ENCODE measurements at places on chromosomes 13 and 19.

DNA sequence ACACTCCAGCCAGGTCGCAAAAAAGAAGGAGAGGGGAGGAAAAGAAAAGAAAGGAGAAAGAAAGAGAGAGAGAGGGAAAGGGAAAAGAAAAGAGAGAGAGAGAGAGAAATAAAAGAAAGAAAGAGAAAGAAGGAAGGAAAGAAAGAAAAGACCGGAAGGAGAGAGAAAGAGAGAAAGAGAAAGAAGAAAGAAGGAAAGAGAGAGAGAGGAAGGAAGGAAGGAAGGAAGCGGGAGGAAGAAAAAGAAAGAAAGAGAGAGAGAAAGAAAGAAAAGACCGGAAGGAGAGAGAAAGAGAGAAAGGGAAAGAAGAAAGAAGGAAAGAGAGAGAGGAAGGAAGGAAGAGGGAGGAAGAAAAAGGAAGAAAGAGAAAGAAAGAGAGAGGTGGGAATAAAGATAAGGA, 320.8 kb downstream of the SHISA2 start:
- DNase-seq, result no peak

DNA sequence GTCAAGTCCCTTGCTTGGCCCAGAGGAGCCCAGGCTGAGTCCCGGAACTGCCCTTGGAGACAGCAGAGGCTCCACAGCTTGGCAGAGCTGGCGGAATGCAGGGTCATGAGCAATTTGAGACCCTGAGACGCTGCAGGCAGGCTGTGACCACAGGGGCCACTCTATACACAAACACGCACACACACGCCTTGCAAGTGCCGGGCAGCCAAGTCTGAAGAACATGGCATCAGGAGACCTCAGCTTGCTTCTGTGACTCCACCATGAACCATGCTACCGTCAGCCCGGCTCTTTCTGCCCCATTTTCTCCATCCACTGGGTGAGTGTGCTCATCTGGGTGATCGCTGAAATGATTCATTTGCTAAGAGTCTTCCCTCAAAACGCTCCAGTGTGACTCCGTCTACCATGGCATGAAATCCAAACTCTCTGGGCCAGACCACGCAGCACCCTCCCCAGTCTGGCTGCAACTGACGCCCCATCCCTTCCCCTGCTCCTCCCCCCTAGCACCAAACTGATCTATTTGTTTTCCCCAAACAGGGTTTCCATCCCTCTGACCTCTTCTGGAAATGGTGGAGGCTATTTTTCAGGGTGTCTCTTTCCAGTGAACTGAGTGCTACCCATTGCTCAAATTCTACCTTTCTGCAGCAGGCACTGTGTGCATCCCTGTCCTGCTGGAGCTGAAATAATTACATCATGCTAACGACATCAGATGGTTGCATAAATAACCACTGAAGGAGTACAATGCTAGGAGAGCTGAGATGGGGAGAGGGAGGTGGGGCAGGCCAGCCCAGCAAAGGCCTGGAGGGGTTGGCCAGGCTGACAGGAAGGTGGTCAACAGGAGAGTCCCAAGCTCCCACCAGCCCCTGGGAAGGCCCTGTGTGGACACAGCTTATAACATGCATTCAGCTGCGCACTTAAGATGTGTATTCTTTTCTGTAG, 3.1 kb downstream of the CARS2 start:
- no peak for DNase-seq

- DNase-seq, result no peak
Measured at GRCh38 chr13:109151696-109152095, 522.3 kb downstream of the MYO16 start.

GRCh38 chr13:83201506-83201905, 680.8 kb downstream of the SLITRK1 start:
- no peak for DNase-seq

GRCh38 chr19:45670670-45671453, 2.8 kb downstream of the GIPR start:
- peak; percentile 76 for DNase-seq

DNA sequence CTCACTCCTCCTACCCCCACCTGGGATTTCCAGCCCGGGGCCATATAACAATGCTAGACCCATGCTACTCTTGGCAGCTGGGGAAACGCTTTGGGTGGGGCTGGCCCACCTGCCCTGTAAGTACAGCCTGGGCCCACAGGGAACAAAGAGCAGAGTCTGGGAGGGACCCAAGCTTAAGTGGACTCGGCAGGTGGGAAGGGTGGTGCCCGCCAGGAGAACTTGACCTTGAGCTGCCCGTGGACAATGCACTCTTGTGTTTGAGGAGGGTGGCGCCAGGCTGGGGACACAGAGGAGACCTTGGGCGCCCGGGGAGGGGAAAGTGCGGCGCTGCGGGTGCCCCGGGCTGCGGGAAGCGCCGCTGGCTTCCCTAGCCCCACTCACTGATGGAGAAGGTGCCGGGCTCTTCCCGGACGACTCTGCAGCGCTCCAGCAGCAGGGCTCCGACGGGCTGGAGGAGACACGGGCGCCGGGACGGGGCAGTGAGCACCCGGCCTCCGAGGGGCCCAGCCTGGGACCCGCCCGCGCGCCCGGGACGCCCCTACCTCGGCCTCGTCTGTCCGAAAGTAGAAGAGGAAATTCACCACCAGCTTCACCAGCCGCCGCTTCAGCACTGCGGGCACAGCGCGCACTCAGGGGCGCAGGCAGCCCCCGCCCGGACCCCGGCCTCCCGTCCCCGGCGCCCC, 607 bp downstream of the PLEKHJ1 start:
- DNase-seq, result peak; percentile 47

DNA sequence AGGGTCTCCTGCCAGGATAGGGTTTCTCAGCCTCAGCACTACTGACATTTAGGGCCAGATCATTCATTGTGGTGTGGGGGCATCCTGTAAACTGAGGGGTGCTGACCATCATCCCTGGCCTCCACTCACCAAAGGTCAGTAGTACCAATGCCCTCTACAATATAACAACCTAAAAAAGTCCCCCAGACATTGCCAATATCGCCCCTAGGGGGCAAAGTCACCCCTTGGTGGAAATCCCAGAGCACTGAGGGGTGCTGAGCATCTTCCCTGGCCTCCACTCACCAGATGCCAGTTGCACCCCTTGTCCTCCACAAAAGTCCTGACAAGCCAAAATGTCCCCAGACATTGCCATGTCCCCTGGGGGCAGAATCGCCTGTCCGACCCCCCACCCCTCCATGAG, 21.6 kb downstream of the CPAMD8 start:
- no peak for DNase-seq

DNA sequence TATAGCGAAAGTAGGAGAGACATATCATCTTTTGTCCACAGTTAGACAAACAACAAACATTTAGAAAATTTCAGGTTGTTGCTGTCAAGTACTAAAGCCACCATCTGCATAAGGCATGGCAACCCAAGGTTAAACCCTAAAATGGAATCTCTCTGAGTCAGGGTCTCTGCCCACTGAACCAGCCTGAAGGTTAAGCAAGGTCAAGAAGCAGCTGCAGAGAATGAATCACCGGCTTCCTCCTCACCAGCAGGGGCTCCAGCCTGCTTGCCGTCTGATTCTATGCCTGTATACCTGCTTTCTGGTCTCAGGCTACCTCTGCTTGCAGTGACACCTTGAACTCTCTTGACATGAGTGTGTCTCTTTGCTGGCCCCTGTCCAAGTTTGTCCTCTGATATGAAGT, 726.2 kb upstream of the SGCG start:
- DNase-seq, result no peak

DNA sequence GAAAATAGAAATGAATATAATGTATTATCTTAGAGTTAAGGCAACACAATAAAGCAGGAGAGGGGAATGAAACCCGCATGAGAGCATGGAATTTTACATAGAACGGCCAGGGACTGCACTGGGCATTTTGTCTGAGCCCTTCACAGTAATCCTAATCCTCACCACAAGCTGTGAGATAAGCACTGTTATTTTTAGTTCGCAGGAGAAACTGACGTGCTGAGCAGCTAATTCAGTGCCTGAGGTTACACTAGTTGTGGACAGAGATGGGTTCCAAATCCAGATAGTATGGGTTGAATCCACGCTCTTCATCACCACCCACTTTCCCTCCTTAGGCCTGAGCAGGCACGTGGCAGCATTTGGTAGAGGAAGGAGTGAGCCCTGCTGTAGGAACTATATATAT, 24.8 kb upstream of the ZNF527 start:
- DNase-seq, result no peak

DNA sequence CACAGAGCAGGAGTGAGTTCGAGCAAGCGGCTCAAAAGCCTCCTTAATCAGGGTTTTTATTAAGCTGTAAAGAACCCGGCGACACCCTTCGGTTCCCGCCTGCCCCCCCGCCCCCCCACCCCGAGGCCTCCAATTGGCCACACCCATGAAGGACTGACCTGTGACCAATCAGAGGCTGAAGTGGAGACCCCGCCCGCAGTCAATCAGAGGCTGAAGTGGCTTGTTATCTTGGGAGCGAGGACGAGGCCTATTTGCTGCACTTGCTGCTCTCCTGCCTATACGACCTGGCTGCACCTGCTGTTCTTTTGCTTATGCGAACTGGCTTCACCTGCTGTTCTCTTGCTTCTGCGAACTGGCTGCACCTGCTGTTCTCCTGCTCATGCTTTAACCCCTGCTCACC, 844.9 kb downstream of the OLFM4 start:
- DNase-seq, result no peak

- no peak for DNase-seq
Measured at GRCh38 chr19:55105237-55105636, 12.2 kb downstream of the PPP1R12C start.

- no peak for DNase-seq
Measured at GRCh38 chr13:32889986-32890565, 126.1 kb upstream of the KL start.

DNA sequence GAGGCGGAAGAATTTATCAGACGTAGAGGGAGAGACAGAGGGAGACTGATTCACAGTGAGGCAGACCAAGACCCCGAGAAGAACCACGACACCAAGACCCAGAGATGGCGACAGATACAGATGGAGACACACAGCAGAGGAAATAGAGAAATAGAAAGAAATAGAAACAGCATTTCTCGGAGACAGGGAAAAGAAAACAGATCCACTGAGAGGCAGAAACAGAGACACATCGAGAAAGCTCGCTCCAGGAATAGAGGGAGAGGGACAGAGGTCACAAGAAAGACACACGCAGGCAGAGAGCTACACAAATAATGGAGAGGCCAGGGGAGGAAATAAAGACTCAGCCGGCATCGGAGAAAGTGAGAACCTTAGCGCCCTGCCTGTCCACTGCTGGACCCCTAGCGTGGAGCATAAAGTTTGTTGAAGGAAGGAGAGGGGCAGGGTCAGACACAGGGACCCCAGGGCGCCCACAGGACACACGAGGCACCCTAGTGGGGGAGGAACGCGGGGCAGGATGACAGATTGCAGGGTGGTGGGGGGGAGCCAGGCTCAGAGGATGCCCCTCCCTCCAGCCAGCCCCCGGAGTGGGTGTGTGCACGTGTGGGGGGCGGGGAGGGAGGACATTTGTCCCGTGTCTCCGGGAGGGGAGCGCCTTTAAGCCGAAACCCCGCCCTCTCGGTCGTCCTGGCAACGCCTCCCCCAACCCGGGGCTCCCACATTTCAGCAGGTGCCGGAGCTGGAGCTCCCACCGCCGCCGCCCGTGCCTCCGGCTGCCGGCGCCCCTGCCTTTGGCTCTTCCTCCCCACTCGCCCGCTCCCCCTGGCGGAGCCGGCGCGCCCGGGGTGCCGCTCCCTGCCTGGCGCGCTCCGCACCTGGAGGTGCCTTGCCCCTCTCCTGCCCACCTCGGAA, at the start of gene PRKCG:
PRKCG (plus strand) TSS at position 716 of the 909 bp plus-strand sequence. CDS start 298 bp downstream, outside the sequence.
- no peak for DNase-seq

DNA sequence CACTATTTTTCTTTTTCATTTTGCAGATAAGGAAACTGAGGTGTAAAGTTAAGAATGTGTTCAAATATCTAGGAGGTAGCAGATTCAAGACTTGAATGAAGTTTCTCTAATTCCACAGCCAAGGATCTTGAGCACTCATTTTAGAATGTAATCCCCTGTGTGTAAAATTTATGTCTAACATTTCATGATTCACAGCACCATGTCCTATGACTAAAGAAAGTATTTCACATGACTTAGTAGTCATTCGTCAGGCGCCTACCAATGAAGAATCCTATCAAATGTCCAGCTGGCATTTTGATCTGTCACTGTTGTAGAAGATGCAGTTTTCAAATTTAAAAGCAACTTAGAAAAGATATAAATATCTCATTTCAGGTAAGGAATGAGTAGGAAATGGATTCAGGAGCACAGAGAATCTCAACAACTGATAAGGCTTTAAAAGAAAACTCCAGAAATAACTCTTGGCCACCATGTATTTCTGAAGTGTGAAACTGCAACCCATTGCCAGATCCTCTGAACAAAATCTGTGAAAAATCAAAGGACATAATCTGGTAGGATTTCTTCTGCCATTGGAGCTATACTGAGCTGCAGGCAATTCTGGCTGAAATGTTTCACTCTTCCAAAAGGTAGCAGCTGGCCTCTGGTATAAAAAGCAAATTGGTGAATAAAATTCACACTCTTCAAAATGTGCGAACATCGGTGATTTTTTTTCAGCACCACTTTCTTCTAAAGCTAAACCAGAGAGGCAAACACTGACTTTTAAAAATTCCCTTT, 92.2 kb downstream of the DCLK1 start:
- no peak for DNase-seq

GRCh38 chr13:20351281-20352022, 119.3 kb upstream of the GJB6 start:
- DNase-seq, result no peak

DNA sequence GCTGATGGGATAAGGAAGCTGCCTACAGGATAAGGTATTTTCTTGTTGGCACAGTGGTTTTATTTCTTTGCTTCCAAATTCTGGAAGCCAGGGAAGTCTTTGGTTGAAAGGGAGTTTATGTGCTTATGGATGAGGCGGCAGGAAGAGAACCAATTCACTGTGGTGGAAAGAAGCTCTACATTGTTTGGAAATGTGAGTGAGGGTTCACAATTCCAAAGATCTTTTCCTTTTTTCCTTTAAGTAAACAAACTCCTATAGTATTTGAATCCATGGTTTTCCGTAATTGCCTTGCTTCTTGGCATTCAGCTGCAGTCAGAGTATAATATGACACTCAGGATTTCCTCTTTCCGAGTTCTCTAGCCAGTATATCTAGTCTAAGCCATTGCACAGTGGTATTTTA, 86.2 kb downstream of the TEX29 start:
- no peak for DNase-seq

GRCh38 chr13:80630685-80631121, 289.8 kb upstream of the SPRY2 start:
- no peak for DNase-seq

- no peak for DNase-seq
Measured at GRCh38 chr19:13091400-13092157, 11.1 kb downstream of the LYL1 start.

DNA sequence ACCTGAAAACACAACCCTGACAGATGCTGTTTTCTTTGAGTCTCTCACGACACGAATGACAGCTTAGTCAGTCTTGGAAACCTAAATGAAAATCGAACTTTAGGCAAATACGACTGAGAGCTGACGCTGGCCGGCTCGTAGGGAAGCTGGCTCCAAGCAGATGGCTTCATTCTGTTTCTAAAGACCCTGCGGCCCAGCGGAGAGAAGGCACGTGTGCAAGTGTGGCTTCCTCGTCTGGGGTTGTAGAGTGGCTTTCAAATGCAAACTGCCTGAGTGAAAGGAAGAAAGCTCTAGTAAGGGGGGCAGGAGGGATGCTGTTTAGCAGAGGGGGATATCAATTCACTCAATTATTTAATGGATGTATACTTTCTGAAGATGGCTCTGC, 26.1 kb upstream of the TIMM44 start:
- DNase-seq, result no peak

- no peak for DNase-seq
Measured at GRCh38 chr13:34587576-34587975, 354.5 kb upstream of the NBEA start.
